ENCODE measurements at places on chromosomes 11 and 22.
A peak's percentile ranks its signal among the peaks of the same experiment; 100 is the strongest.

- no peak for DNase-seq
These were observed 20.2 kb upstream of the ACR start for GRCh38 chr22:50717709-50718351.

- DNase-seq = no peak
These were observed 281.6 kb downstream of the TBC1D22A start for GRCh38 chr22:47043835-47044721.

- peak; percentile 79 for DNase-seq
These were observed 1.4 kb downstream of the ASCL2 start for GRCh38 chr11:2268729-2269600.

DNA sequence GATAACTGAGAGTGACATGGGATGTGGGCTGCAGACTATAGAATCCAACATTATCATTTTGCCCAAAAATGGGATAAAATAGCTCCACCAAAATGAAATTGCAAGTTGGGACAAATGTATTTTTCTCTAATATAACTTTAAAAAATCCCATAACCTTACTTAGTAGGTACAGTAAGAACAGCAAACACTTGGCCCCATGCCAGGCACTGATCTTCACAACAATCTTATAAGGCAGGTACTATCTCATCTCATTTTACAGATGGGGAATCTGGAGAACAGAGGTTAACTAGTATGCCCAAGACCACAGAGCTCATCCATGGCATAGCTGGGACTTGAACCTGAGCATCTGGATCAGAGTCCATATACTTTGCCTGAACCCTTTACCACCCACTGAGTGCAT, 13.5 kb upstream of the ARHGEF17 start:
- DNase-seq = no peak

DNA sequence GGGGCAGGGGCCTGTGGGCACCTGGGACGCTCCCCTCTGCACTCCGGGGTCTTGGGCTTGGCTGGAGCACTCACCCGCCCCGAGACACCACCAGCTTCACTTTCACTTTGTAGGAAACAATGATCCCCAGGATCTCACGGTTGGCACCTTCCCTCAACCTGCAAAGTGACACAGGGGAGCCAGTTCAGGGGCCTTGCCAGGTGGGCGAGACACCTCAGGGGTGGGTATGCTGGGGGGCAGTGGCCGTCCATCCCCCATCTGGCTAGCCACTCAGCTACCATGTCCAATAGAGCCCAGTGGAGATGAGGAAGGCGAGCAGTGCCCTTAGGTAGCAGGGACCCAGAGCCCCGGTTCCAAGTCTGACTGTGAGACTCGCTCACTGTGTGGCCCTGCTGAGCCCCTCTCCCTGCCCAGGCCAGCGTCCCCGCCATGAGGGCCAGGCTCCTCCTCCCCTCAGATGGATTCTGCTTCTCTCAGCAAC, 32.3 kb downstream of the TPBGL start:
- no peak for DNase-seq

- no peak for DNase-seq
These were observed 25.4 kb upstream of the CABP2 start for GRCh38 chr11:67548555-67549110.

DNA sequence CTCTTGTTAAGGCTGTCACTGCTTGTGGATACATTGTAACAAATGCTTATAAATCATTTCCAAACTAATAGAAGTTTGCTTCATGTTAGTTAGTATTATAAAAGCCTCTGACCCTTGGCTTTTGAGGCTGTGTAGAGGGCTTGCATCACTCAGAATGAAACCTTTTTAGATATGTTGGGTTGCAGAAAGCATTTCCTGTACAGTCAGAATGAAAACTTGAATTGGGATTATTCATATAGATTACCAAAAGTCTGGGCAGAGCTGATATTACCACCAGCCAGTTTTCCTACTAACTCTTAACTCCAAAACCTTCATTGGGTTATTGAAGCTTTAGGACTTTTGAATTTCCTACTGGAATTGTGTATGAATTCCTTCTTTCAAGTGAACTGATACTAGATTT, 12.0 kb downstream of the KMT2A start:
- no peak for DNase-seq

- DNase-seq = no peak
These were observed 7.3 kb downstream of the GRAP2 start for GRCh38 chr22:39908136-39908535.

- no peak for DNase-seq
These were observed 17.1 kb upstream of the MOB2 start for GRCh38 chr11:1503708-1504104.

GRCh38 chr11:63831326-63831725, 7.6 kb upstream of the MARK2 start:
- no peak for DNase-seq

GRCh38 chr11:116804001-116804400, 12.3 kb upstream of the APOA5 start:
- no peak for DNase-seq

GRCh38 chr22:17804331-17805080, 30.2 kb upstream of the BID start:
- DNase-seq = no peak

DNA sequence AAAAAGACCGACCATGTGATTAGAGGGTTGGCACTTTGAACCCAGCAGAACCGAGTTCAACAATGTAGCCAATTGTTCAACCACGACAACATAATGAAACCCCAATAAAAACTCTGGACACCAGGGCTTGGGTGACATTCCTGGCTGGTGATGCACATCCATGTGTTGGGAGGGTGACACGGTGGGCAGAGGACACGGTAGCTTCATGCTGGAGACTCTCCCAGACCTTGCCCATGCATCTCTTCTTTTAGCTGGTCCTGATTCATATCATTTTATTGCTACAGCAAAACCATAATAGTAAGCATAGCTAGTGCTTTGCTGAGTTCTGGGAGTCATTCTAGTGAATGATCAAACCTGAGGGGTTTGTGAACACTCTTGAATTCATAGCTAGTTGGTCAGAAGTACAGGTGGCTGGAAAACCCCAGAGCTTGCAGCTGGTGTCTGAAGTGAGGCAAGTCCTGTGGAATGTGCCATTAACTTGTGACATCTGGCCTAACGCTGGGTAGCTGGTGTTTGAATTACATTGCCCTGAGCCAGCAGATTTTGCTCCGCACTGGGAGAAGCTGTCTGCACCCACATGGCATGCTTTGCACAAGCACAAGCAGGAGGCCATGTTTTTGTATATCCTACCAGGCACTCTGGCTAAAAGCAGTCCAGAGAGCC, 14.0 kb downstream of the RPUSD4 start:
- no peak for DNase-seq

DNA sequence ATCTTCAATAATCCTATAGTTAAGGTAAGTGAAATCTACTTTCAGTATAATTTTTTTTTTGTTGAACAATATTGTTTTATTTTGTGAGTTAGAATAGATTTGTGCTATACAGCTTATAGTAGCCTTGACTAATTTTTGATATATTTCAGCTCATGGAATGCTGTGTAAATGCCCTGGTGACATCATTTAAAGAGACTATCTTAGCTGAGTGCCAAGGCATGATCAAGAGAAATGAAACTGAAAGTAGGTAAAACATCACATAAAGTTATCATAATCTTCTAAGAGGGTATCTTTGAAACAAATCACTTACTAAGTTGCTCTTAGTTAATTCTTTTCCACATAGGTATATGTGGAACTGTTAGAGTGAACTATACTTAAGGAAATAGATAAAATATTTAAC, 51.4 kb upstream of the ACAT1 start:
- DNase-seq = no peak

- no peak for DNase-seq
These were observed 26.2 kb downstream of the PISD start for GRCh38 chr22:31635638-31636306.

GRCh38 chr11:26087120-26087935, 244.6 kb upstream of the ANO3 start:
- no peak for DNase-seq

DNA sequence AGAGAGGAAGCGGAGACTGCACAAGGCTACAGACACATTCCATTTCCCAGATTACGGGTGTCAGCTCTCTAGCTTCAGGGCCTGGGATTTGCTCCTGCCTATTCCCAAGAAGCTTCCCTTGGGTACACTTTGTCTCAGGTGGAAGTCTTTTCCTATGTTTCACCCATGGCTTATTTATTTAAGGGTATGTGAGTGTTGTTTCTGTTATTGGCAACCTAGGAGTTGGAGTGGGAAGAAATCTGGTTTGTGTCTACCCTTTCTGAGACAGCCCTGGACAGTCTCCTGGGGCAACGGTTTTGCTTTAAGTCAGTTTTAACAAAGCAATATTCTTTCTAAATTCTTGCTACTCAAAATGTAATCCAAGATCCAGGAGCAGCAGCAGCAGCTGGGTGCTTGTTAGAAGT, 127.0 kb downstream of the MICAL2 start:
- no peak for DNase-seq

GRCh38 chr22:19150482-19151328, 613 bp upstream of the GSC2 start:
- no peak for DNase-seq

GRCh38 chr22:29336751-29337490, 21.4 kb upstream of the RASL10A start:
- DNase-seq = no peak

DNA sequence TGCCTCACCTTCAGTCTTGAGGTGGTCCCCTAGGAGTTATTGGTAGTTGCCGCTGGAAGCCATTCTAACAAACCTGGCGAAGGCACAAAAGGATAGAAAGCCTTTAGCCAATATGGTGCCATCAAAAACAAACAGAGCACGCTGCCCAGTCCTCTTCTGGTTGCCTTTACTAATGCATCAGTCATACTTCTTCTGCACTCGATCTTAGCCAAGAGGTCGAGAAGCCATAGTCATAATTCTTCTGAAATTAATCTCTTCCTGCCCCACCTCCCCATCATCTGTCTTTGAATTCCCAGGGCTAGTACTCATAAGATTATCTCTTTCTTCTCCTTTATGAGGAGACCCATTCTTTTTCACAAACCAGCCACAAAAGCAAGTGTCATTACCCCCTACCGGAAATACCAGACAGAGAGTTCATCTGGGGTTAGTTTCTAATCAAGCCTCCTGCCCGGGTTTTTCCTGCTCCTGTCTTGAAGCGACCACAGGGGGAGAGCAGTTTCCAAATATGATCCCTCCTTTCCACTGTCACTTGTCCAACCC, 21.4 kb upstream of the EHF start:
- DNase-seq = no peak

DNA sequence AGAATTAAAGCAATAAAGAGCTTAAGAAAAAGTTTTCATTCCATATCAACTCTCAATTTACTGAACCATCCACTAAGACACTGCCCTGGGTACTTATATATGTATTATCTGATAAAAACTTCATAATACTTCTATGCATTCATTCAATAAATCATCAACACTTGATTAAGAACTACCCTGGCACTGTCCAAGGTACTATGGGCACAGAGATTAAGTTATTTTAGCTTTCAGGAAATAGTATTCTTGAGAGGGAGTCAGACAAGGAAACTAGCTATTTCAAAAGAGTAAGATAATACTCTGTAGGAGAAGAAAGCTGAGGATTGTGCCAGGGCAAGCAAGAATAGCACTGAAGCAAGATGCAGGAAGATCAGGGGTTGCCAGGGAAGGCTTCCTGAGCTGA, 640.8 kb downstream of the FAM181B start:
- no peak for DNase-seq

DNA sequence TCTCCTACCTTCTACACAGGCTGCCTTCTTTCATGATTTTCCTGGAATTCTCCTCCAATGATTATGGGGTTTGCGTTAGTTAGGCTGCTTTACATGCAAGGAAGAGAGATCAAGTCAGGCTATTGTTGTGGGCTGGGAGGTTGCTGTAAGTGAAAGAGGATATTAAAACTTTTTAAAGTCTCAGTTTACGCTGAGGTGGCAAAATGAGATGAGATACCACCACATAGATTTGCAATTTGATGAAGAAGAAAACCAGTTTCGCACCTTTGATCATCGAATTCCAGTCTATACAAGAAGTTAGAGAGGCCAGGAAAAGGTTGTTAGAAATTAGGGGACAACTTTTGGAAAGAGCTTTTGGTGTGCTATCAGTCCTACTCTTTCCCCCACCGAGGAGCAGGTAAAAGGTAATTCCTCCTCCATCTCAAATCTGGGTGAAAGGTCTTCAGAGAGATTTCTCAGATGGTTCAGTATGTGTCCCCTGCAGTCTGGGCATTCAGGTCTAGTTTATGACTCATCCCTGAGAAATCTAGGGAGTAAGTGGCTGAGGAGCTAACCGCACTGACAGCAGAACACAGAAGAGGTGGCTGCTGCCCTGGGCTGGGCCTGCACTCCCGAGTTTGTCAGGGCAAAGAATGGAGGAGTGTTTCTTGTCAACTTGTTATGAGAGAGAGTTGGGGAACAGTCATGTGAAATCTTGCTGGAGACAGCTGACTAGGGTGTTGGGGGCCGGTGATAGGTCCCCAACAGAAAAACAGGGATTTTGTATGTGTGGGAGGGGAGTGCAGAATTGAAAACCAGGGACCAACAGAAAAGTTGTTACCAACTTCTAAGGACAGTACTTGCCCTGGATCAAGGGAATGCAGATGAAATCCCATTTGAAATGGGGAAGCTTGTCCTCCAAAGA, 34.7 kb downstream of the CCDC83 start:
- DNase-seq = no peak

GRCh38 chr11:104327861-104328511, 164.0 kb upstream of the PDGFD start:
- no peak for DNase-seq

DNA sequence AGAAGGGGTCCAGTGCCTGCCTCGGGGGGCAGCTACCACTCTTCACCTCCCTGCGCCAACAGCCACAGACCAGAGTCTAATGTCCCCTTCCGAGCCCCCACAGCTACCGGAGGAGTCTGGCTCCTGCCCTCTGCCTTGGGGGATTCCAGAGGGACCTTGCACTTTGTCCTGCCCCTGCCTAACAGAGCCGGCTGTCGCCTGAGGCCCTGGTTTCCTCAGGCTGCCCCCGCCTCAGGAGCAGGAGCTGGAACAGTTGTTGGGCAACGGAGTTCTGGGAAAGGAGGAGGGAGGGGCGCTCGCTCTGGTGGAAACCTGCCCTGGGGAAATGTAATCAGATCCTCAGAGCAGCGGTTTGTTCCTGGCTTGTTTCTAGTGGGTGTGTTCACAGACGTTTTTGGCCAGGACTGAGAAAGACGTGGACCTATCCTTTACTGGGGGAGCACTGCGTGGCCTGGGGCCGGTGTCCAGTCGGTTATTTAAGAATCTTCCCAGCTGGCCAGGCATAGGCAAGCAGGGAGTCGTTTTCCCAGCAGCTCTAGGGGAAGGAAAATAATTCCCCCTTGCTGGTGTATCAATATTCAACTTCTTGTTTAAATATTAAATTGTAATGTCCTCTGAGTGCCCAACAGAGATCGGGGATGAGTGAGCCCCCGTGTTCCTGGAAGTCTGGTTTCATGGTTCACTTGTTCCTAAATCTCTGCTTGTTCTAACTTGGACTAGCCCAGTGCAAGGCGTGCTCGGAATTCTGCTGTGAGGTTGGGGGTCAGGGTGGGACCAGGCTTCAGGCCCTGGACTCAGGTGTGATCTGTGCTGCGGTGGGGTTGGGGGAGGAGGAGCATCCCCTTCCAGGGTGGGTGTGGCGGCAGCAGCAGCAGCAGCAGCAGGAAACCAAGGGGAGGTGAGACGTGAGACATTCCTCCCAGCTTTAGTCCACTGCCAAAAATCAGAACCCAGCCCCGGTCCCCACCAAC, 32.1 kb downstream of the A4GALT start:
- DNase-seq = no peak

- DNase-seq = no peak
These were observed 5.0 kb upstream of the MCHR1 start for GRCh38 chr22:40674274-40674673.

GRCh38 chr22:29635734-29636357, 32.4 kb downstream of the NF2 start:
- no peak for DNase-seq

Data from activated CD4-positive, CD25-positive, alpha-beta regulatory T cell treated with anti-CD3 and anti-CD28 coated beads, Interleukin-2, amount 50 U/mL, for 72 hours (primary cell).